Fibroblast of skin of scalp (primary cell): ENCODE measurements at places on chromosomes 13 and 19.

GRCh38 chr19:56554272-56554869 is 12.9 kb upstream of the ZNF470 start:
- DNase-seq: no peak

- peak; percentile 58 for DNase-seq
Measured at GRCh38 chr13:42696191-42696590, 85.2 kb upstream of the FAM216B start.

GRCh38 chr19:3665681-3666544 is 34.4 kb downstream of the PIP5K1C start:
- DNase-seq: peak; percentile 18

DNA sequence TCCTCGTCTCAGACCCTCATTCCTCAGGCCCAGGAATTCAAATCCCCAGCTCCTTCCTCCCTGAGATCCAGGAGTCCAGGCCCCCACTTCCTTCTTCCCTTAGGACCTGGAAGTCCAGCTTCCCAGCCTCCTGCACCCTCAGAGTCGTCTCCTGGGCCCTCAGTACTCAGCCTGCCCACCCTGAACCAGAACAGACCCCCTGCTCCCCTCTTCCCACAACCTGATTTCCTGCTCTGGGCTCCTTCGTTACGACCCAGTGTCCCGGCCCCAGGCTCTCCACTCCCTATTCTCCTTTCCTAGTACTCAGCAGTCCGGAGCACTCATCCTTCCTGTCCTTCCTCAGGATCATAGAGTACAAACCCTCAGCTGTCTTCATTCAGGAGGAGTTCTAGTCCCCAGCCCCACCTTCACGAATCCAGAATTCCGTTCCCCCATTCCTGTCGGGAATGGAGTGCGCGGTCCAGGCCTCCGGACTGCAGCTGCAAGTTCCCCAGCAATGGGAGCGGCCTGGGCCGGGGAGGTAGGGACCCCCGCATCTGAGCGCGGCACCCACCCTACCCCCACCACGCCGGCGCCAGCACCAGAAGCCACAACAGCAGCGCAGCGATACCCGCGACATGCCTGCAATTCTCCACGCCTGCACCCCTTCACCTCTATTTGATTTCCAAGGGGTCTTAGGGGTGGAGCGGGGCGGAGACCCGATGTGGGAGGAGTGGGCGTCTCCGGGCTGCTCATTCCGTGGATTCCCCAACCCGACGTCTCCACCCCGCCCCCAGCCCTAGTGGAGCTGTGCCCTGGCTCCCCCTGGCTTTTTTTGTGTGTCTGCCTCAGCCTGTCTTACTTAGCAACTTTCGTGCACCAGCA is 12.7 kb downstream of the EGLN2 start:
- no peak for DNase-seq

- no peak for DNase-seq
Measured at GRCh38 chr13:93286047-93286446, 59.4 kb downstream of the GPC6 start.

GRCh38 chr19:56642711-56643459 is at the start of gene SMIM17:
TSS of gene SMIM17 (plus strand) at chr19:56643159. CDS start at chr19:56645668, 2,509 bp downstream.
- no peak for DNase-seq

DNA sequence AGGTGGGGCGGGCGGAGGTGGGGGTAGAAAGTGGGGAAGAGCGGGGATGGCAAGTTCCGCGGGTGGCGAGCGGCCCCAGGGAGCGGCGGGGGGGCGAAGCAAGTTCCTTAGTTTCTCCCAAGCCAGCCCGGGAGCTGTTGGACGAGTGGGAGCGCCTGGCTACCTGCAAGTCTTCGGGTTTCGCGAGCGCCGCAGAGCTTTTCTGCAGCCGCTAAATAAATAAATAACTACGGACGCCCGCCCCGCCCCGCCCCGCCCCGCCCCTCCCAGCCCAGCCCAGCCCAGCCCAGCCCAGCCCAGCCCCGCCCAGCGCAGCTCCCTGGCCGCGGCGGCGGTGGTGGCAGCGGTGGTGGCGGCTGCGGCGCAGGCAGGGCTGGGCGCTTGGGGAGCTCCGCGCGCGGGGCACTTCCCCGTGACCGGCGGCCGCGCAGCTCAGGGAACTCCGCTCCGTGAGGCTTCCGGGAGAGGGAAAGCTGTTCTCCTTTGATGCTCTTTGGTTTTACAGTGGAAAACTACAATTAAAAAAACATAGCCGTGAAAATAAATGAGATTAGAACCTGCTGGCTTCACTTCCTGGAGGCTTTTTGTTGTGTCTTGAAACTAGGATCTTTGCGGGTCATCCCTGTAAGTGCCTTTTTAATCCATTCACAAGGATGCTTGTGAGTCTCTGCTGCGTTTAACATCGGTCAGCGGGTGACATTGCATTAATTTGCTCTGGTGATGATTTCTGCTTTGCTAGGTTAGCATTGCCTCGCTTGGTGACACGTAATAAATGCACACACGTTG is at the start of gene UBE2L5:
Gene UBE2L5 (plus strand): TSS at position 440 of the 786 bp plus-strand sequence. CDS start 5,498 bp downstream, outside the sequence.
- DNase-seq: peak; percentile 67

DNA sequence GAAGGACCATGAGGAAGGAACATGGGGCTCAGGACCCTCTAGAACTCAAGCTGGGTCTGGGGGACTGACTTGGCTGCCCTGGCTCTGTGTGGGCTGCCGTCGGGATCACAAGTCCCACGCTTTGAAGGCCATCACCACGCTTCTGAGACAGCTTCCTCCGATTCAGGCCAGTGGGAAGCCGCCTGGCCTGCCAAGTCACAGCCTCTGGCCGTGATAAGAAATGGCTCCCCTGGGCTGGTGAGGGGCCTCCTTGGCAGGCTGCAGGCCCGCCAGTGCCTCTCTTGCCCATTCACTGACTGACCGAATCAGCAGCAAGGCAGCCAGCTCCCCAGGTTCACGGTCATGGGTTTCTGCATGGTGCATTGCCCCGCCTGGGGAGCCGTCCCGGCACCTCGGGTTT is 48.8 kb downstream of the COMP start:
- no peak for DNase-seq

GRCh38 chr13:63288576-63288975 is 1872.9 kb upstream of the PCDH20 start:
- peak; percentile 61 for DNase-seq

DNA sequence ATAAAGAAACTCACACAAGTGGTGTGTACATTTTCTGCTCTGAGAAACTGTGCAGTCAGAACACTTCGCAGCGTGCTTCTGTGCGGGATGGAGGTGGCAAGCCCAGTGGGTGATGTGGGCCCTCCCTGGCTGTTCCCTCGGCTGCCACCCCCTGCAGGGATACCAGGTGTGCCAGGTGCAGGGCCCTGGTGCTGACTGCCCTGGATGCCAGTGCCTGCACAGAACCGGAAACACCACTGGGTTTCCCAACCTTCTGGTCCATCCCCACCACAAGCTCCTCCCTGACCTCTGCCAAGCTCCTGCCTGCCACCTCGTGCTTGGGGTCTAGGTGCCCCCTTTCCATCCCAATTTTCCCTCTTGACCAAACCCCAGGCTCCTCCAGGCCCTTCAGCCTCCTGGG is 81.9 kb upstream of the MCF2L start:
- DNase-seq: no peak

GRCh38 chr13:93183302-93183701 is 43.3 kb upstream of the GPC6 start:
- no peak for DNase-seq

DNA sequence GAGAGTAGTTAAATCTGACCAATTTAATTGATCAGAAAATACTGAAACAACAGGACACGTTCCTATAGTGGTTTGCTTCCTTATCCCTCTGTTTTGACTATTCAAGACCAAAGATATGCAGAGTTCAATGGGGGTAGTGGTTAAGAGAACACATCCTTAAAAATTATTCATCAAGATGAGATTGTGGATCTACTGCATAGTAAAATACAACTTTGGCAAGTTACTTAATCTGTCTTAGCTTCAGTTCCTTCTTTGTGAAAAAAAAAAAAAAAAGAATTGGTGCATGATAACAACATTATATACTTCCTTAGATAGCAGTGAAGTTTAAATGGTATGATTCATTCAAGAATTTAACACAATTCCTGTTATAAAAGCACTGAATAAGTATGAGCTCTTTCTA is 552.1 kb downstream of the DCT start:
- DNase-seq: peak; percentile 30
